LHCN-M2 (cell line): ENCODE measurements at places on chromosomes 13 and 19. TPM values are rescaled to one million over a fixed set of nuclear protein-coding genes. Genes with fewer than 3 reads are reported as not detected.

DNA sequence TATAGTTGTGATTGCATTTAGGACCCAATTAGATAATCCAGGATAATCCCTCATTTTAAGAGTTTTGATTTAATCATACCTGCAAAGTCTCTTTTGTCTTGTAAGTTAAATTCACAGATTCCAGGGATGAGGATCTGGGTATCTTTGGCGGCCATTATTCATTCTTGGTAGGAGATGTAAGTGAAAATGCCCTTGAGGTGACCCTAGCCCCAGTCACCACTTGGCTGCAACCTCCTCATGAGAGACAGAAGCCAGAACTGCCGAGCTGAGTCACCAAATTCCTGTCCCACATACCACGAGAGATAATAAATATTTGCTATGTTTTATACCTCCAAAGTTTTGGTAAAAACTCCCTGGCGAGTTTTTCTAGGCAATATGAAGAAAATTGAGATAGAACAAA is 389.4 kb downstream of the RFC3 start:
- DNase-seq = peak; percentile 61

- DNase-seq = no peak
These were observed 1.9 kb downstream of the FOXO1 start for GRCh38 chr13:40664350-40665125.

DNA sequence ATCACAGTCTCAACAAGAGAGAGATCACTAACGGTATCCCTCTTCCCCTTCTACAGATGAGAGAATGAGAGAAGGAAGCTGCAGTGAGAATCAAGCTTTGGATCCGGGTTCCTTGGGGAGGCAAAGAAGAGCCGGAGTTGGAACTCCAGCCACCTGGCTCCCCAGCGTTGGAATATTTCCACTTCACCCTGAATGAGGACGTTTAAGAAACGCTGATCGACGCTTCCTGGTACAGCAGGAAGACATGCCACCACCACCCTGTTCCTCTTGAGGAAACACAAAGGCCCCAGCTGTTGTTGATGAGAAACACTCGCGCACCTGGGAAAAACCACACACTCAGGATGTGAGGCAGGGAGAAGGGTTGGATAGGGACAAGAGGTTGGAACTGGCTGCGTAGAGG is 11.3 kb upstream of the CACNG8 start:
- no peak for DNase-seq

GRCh38 chr19:15587663-15588062 is 27.4 kb upstream of the CYP4F8 start:
- DNase-seq = no peak

DNA sequence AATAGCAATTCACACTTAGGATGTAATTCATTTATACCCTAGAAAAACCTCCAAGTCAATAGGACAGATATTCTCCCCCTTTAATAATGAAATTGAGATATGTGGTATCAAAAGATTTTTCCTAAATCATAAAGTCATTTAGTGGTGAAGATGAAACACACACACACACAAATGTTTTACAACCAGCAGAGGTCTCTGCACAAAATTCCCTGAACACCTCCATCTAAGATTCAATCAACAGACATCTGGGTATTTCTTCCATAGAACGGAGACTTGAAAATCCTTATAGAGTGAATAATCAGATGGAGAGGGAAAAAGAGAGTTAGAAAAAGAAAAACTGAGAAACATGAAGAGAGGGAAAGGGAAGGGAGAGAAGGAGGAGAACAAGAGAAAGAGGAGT is 52.8 kb downstream of the MYCBP2 start:
- peak; percentile 1 for DNase-seq

GRCh38 chr13:73835138-73835721 is 299.0 kb downstream of the KLF12 start:
- DNase-seq = peak; percentile 58

DNA sequence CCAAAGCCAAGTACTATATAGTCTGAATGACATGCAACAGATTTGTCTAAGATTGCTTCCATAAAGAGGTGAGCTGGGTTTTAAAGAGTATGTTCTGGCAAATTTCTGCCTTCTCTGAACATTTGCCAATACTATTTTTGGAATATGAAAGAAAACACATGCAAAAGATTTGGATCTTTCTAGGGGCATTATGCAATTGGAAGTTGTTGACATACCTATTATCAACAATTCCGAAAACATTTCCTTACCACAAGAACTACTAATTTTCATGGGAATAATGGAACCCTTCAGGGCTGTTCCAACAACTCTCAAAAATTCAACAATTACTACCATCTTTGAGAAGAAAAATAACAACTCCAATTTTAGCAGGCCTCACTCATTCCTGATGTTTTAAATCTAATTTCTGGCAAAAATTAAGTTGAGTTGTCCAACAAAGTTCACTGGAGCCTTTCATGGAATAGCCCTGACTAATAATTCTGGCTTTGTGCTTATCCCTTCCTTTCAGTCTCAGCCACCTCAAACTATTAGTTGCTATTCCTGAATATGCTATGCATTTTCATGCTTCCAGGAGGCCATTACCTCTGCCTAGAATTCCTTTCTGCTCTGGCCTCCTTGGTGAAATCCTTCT is 250.0 kb downstream of the RGCC start:
- DNase-seq = no peak

GRCh38 chr13:112105244-112105681 is 38.3 kb downstream of the SOX1 start:
- no peak for DNase-seq

GRCh38 chr19:31352782-31353651 is 3.8 kb upstream of the TSHZ3 start:
- peak; percentile 36 for DNase-seq

DNA sequence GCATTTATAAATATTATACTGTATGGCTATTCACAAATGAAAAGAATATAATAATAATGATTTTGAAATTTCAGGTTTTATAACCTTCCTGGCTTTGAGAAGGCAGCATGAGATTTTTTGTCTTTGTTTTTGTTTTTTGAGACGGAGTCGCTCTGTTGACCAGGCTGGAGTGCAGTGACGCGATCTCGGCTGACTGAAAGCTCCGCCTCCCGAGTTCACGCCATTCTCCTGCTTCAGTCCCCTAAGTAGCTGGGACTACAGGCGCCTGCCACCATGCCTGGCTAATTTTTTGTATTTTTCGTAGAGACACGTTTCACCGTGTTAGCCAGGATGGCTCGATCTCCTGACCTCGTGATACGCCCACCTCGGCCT is 64.1 kb downstream of the ZNF429 start:
- DNase-seq = no peak

Gene PNMA8B
- total RNA-seq = 0.19 TPM in 1 of 2 replicates, not detected in the other

Gene COX6B2
- not detected in 2 replicates for total RNA-seq

Gene FBXO27
- 4.4 and 14.0 TPM in 2 replicates for total RNA-seq
